ENCODE measurements at places on chromosomes 5 and 9.

- DNase-seq: no peak
These were observed 74.5 kb downstream of the XRCC4 start for GRCh38 chr5:83151821-83152220.

DNA sequence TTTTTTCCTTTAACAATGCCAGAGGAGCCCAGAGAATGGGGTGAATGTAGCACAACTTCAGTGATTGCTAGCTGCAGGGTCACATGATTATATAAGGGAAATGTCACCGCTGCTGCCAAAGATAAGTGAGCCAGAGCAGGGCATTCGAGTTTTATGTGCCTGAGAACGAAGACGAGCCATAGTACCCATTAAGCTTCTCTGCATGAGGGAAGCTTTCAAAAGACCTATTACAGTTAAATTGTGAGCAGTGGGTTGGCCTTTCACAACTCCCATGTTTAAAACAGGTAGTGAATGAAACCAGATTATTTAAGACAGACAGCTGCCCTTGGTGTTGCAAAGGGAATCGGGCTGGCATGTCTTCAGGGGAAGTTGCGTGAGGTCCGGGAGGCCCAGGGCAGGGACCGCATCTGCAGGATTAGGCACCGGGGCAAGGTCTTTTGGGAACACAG is 82.4 kb upstream of the TNFAIP8 start:
- DNase-seq: peak; percentile 72

DNA sequence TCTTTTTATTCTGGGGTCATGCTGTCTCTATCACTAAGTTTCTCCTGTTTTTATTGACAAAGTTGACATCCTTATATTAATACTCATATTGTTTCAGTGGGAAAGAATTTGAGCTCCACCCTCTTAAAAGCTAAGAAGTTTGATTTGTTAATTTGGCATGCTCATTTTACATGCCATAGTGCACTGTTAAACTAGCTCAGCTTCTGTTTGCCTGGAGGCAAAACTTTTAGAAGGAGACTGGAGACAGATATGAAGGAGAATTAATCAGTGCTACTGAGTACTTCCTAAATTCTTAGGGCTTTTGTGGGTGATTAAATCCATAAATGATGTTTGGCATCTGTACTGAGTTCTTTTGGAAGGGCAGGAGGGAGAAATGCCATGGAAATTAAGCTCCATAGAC is 138.9 kb downstream of the NTRK2 start:
- DNase-seq: no peak

GRCh38 chr5:40052808-40053207 is 626.9 kb upstream of the PTGER4 start:
- peak; percentile 73 for DNase-seq

DNA sequence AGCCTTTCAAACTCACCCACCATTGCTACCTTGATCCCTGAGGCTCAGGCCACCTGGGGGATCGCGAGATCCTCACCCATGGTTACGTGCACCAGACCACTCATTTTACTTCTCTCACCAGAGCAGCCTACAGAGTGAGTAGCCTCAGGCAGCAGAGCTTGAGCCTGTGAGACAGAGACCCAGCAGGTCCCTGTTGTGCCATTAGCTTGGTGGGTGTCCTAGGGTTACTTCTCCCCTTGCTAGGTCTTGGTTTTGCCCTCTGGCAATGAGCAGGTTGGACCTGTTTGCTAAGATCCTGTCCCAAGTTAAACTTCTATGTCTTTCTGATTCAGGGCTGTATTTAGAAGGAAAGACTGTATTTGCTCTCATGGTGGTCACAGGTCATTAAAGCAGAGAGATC is 21.8 kb downstream of the WHRN start:
- no peak for DNase-seq

DNA sequence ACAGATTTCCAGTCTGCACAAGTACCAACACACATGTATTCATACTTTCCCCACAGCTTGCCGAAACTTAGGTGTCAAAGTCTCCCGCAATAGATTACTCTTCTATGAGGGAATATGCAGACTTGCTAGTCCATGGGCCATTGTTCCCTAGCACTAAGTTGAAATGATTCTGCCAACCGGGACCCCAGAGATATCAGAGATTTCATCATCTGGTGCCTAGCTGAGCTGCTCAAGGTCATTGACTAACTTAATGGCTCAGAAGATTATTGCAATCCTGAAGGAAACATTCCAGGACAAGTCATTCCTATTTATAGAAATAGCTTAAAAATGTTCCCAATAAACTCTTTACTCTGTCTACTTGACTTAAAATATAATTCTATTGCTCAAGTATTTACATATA is 202.6 kb downstream of the PIK3R1 start:
- DNase-seq: peak; percentile 44

DNA sequence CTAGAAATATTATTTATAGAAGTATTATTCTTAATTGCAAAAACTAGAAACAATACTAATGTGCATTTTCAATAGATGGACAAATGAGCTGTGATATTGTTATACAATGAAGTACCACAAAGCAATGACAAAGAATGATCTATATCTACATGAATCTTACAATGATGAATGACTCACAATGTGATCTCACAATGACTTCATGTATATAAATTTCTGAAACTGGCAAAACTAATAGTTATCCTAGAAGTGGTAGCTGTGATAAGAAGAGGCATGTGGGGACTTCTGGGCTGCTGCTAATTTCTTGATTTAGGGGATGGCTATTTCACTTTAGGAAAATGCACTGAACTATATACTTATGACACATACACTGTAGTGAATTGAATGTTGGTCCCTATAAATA is 396.0 kb upstream of the ZNF608 start:
- DNase-seq: no peak

- no peak for DNase-seq
These were observed 512.1 kb upstream of the MEF2C start for GRCh38 chr5:89395111-89395510.

DNA sequence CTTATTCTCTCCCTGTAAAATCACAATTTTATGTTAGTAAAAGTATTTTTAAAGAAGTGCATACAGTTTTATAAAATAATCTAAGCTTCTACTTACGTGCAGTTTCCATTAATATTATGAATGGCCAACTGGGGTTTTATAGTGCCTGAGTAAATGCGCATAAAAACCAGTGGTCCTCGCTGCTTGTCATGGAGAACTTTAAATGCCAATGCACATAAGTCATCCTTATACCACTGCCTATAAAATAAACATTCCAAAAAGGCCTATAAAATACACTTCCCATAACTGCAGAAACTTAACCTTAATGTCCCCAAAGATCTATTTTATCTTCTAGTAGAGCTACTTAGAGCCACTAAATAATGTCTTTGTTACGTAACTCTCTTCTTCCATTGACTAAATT is 28.5 kb downstream of the GFM2 start:
- DNase-seq: no peak

Data from erythroblast (primary cell).